Activated CD8-positive, alpha-beta memory T cell treated with anti-CD3 and anti-CD28 coated beads for 36 hours (primary cell): ENCODE measurements at places on chromosomes 7 and 10. TPM values are rescaled to one million over a fixed set of nuclear protein-coding genes. Genes with fewer than 3 reads are reported as not detected.

The HOXA4 gene
- 0.19 TPM for total RNA-seq

The HMX2 gene
- total RNA-seq = not detected

The SAP25 gene
- total RNA-seq = 7.5 TPM

The TUBB8 gene
- total RNA-seq = not detected

The TLL2 gene
- not detected for total RNA-seq

The KIAA1217 gene
- total RNA-seq = 0.10 TPM

The GBX1 gene
- total RNA-seq = not detected

The BTAF1 gene
- 52.4 TPM for total RNA-seq

The MRLN gene
- total RNA-seq = not detected

The ZSCAN21 gene
- 9.6 TPM for total RNA-seq

The EBF3 gene
- not detected for total RNA-seq

The MEST gene
- total RNA-seq = 7.0 TPM

The CELF2 gene
- 154 TPM for total RNA-seq

The ZP3 gene
- total RNA-seq = 1.6 TPM

The SHH gene
- not detected for total RNA-seq

The GRID1 gene
- total RNA-seq = not detected

The HABP2 gene
- total RNA-seq = not detected

The LRRTM3 gene
- total RNA-seq = not detected

The ANKRD26 gene
- total RNA-seq = 9.7 TPM

The AGR2 gene
- total RNA-seq = not detected

The DPYSL4 gene
- 10.2 TPM for total RNA-seq

The TFPI2 gene
- total RNA-seq = not detected

The MOGAT3 gene
- not detected for total RNA-seq

The CYP2C18 gene
- total RNA-seq = not detected

The SPRN gene
- total RNA-seq = not detected

The UTF1 gene
- total RNA-seq = not detected

The PVRIG gene
- 22.4 TPM for total RNA-seq

The CAMK2B gene
- 0.17 TPM for total RNA-seq

The HELLS gene
- total RNA-seq = 152 TPM
